ENCODE measurements at places on chromosomes 2 and 18.

GRCh38 chr18:7733642-7734041, 166.5 kb downstream of the PTPRM start:
- no peak for DNase-seq

DNA sequence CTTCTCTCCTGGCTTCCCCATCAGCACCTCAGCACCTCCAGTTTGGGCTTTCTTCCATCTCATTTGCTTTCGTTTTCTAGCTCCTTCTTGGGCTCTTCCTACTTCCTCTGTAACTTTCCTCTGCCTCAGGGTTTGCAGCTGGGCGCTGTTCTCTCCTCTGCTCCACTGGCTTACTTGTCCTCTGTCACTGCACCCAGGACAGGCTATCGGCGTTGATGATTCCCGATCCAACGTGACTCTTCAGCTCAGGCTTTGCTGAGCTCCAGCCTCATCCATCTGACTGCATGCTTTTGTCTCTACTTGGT, 362.4 kb downstream of the CYRIA start:
- DNase-seq = no peak

- DNase-seq = no peak
These were observed 194.9 kb downstream of the CTIF start for GRCh38 chr18:48733643-48734253.

- DNase-seq = no peak
These were observed 43.3 kb downstream of the FSHR start for GRCh38 chr2:49111006-49111405.

DNA sequence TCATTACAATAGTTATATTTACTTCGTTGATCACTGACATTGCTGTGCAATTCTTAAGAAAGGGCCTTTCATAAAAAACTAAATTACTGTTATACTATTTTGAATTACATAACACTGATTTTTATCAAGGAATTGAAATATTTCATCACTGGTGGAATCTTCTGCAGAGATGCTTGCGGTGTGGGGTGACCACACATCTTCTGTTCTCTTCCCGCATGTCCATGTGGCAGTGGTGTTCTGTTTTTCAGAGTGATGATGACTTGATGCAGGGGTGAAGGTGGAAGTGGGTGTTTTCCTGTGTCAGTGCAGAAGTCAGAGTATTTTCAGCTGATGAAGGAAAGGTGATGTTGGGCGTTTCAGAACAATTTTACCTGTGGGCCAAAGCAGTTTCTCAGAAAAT, 7.0 kb downstream of the CNDP2 start:
- no peak for DNase-seq

DNA sequence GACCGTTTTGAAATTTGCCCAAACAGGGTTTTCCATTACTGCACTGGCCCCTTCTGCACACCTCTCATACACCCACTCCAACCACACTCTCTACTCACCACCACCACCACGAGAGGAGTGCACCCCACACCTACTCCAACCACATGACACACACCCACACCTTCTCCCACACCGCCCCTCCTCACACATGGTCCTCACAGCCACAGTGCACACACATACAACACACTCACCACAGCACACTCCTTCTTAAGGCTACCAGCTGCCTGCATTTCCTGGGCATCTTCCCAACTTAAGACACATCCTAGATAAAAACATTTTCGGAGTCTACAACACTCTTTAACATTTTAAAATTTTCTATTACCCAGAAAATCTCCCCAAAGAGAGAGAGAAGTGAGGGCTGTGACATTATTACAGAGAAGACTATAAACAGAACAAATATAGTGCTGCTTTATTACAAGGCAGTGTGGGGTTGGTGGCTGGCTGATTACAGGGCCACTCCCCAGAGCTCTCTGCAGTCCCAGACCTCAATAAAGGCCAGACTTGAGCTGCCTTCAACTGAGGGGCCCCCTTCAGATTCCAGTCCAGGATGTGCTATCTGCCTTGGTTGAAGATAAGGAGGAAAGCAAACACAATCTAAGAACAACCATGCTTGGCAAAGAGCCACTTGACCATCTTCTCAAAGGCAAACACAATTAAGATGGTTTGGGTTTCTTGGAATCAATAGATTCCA, 36.1 kb downstream of the NHEJ1 start:
- DNase-seq = no peak

- DNase-seq = no peak
These were observed 163.2 kb upstream of the SLC1A4 start for GRCh38 chr2:64825831-64826491.

GRCh38 chr2:72126186-72127100, 21.2 kb downstream of the CYP26B1 start:
- DNase-seq = no peak

DNA sequence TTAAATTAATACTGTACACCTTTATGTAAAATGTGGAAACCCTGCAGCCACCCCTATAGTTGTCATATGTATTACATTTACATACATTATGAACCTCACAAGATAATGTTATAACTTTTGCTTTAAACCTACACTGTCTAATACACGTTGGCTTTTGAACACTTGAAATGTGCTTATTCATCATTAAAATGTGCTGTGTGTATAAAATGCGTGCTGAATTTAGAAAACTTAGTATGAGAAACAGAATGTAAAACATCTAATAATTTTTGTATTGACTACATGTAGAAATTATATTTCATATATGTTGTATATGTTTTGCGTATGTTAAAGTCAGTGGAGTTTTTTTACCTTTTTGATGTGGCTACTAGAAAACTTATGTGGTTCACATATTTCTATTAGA, 68.8 kb downstream of the MAPRE2 start:
- no peak for DNase-seq

DNA sequence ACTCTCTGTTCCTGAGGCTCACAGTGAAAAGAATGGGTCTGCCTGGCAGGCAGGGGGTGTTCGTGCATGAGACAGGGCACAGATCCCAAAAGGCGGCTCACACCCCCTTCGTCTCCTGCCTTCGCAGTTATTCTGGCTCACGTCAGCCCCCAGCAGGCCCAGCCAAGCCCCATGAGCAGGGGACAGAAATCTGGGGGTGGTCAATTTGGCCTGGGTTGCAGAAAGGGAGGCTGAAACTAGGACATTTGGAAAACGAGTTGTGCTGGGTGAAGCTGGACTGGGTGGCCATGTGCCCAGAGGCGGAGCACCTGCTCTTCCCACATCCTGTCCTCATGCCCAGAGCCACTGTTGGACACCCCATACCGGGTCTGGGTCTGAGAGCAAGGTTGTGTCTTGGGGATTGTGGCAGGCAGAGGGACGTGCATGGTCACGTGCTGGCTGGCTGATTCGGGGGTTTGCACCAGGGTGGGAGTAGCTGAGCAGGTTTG, 99.0 kb upstream of the MCFD2 start:
- DNase-seq = no peak

DNA sequence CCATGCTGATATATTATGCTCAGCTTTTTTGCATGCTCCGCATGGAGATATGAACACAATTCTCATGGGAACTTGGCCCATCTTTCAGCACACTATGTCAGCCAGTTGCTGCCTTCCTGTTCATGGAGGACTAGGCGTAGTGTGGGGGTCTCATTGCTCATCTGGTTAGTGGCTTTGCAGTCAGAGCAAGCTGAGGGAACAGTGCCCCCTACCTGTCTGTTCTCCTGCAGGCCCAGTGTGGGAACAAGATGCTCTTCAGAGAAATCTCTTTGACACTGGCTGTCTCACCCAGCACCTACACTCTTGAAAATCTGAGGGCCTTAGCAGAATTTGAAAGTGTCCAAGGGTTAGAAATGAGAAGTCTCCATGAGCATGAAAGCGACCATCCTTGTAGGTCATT, 47.1 kb downstream of the SPTBN1 start:
- DNase-seq = peak; percentile 11

GRCh38 chr18:9015689-9016088, 86.8 kb upstream of the NDUFV2 start:
- no peak for DNase-seq

- no peak for DNase-seq
These were observed 378.4 kb downstream of the RPRM start for GRCh38 chr2:153100151-153100550.

- DNase-seq = no peak
These were observed 58.4 kb downstream of the ARL4C start for GRCh38 chr2:234438305-234438977.

DNA sequence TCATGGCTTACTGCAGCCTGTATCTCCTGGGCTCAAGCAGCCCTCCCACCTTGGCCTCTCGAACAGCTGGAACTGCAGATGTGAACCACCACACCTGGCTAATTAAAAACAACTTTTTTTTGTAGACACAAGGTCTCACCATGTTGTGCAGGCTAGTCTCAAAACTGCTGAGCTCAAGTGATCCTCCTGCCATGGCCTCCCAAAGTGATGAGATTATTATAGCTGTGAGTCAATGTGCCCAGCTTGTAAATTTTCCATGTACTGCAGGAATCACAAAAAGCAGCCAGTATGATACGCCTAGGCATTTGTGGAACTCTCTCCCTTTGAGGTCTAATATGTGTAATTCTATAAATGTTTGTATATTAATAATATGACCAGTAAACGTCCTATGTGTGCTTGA, 59.9 kb downstream of the MSH6 start:
- no peak for DNase-seq

DNA sequence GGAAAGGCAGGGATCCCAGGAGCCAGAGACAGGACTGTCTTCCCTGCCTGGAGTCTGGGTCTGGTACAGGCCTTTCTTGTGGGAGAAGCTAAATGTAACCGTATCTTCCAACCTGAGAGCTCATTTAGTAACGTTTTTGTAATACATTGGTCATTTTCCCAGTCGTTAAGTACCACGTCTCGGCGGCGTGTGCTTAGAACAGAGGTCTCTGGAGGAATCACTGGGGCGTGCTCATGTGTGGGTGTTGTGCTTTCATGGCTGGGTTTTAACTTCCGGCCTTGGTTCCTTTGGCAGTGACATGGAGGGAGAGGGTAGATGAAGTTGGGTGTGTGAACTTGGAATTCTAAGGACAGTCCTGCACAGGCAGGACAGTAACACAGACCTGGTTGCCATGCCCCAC, 79.7 kb downstream of the NCK2 start:
- no peak for DNase-seq

GRCh38 chr2:7900593-7900992, 781.3 kb upstream of the ID2 start:
- no peak for DNase-seq

DNA sequence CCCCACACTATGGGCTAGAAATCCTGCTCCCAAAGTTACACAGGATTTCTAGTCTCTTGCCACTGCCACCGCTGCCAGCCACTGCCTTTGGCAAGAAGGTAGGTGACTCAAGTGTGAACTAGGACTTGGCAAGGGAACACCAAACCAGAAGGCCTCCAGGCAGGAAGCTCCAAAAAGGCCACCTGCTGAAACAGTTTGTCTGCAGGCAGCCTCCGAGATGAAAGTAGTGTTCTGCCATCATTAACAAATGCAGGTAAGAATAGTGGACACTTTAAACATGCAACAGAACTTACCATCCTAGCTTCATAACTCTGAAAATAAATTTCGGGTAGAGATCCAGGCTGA, 3.9 kb downstream of the ANKRD44 start:
- peak; percentile 45 for DNase-seq

- no peak for DNase-seq
These were observed 79.8 kb downstream of the VAPA start for GRCh38 chr18:9993521-9994025.

- no peak for DNase-seq
These were observed 255.3 kb downstream of the VAPA start for GRCh38 chr18:10169064-10169562.

DNA sequence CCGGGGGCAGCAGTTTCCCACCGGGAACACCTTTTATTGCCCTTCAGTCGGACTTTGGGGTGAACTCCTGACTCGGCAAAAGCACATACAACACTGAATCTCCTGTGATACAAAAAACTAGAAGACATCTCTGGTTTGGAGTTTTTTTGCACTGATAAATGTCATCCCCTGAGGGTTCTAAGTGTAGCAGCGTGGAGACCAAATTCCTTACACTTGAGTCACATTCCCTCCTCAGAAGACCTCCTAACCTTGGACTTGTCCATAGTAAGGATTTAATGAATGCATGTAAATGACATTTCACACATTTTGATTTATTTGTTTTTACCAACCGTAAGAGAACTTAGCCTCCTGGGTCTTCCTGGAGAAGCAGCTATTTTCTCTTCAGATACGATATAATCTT, 54.0 kb upstream of the GPR45 start:
- DNase-seq = no peak

GRCh38 chr2:240111253-240111652, 24.9 kb downstream of the COPS9 start:
- DNase-seq = no peak

DNA sequence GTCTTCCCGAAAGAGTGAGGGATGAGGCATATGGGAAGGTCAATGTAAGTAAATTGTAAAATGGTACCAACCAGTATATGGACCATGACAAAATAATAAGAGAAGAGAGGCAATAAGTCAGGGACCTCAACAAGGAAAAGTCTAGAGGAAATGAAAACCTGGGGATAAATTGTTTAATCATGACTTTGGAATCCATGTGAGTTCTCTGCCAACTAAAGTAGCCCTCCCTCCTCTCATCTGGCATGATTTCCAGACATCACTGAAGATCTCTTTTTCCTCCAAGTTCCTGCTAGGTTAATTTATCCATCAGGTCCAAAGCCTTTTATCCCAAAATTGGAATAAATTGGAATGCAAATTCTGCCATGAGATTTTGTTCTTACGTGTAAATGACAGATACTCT, 417.9 kb downstream of the NRXN1 start:
- no peak for DNase-seq

GRCh38 chr2:136215908-136216472, 98.0 kb upstream of the CXCR4 start:
- no peak for DNase-seq

GRCh38 chr2:44753552-44754285, 187.8 kb upstream of the SIX3 start:
- DNase-seq = peak; percentile 10

DNA sequence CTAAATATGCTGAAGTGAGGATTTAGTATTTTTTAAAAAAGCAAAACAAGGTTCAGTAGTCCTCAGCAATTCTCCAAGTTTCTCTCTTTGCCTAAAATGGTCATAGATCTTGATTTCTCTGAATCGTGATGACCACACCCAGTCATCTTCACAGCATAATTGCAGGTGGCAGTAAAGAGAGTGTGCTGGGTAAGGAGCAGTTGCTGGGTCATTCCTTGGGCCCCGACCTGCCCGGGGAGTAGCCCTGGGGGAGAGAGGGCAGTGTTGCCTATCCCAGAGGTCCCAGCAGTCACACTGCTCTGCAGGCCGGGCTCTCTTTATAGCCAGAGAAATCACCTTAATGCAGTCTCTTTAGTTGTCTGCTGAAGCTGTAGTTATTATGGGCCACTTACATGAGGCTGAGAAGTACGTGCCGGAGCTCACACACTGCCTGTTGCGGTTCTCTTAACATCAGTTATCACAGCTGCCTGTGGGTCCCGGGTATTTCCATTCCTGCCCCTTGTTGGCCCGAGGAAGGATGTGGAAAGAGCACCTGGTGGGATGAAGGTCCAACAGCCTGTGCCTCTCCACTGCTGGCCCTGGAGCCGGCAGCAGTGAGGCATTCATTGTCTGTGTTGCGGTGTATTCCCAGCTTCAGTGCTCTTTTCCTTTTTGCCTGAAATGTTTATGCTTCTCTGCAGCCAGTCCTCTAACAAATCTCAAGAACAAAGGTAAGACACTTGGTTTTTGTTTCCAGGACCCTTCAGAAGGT, 230.1 kb downstream of the ALPK2 start:
- DNase-seq = no peak

GRCh38 chr2:62604336-62604735, 98.3 kb upstream of the TMEM17 start:
- DNase-seq = no peak

- DNase-seq = no peak
These were observed 41.6 kb downstream of the ACKR3 start for GRCh38 chr2:236610991-236611821.
